Activated CD8-positive, alpha-beta memory T cell treated with anti-CD3 and anti-CD28 coated beads, Interleukin-2, amount 50 U/mL, for 4 hours (primary cell): ENCODE measurements at places on chromosomes 6 and 20.

DNA sequence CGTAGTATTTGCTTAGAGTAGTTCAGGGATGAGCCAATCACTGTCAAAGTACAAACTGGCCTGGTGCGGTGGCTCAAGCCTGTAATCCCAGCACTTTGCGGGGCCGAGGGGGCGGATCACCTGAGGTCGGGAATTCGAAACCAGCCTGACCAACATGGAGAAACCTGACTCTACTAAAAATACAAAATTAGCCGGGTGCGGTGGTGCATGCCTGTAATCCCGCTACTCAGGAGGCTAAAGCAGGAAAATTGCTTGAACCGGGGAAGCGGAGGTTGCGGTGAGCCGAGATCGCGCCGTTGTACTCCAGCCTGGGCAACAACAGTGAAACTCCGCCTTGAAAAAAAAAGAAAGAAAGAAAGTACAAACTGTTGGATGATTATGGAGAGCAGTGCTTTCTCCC lies 27.5 kb upstream of the JARID2 start:
- DNase-seq: no peak

DNA sequence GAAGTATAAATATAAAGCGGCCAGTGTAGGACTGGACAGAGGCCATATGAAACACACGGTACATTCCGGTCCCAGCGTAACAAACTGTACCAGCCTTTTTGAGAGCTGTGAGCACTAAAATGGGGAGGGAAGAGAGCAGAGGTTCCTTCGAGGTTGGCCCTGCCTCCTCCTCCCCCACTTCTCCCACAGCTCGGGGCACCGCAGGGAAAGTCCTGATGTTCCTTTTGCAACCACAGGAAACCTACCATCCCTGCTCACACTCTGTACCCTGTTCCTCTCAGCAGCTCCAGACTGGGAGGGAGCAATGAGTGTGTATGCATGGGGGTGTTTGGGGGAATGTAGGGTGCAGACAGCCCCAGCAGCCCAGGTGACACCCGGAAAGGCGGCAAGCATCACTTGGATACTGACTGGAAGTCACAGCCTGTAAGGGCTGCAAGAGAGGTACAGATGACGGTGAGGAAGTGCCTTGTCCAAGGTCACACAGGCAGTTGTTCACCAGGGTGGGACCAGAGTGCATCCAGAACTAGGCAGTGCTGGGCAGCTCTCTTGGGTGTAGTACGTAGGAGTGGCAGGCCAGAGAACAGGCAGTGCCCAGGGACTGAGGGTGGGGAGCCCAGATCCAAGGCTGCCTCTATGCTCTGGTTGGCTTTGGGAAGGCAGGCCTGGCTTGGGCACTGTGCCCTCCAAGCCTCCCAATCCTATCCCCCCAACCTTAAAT lies 11.0 kb upstream of the ARMC12 start:
- no peak for DNase-seq

GRCh38 chr6:125444006-125444923 lies 142.5 kb upstream of the HDDC2 start:
- no peak for DNase-seq

DNA sequence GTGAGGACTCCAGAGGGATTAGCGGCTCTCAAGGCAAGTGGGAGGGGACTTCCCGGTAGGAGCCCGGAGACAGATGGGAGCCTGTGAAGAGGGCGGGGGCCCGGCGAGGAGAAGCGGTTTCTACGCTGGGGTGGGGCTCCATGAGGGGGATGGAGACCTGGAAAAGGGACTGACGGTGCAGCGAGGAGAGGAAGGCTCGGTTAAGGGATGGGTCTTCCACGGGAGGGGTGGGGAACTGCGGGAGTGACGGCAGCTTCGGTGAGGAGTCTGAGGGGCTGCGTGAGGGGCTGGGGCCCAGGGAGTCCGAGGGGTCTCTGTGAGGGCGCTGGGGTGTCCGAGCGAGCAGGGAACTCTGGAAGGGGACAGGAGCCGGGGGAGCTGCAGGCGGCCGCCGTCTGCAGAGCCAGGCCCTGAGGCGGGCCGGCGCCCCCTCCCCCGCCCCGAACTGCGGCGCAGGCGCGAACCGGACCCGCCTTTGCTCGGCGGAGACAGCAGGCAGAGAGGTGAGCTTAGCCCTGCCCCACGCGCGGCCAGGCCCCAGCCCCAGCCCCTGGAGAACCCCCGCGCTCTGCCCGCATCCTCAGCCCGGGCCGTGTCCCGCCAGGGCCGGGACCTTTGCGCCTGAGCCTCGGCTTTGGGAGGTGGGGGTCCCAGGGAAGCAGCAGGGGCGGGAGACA lies at the start of gene NRSN2:
Gene NRSN2 (plus strand): TSS at position 472 of the 677 bp plus-strand sequence. CDS start 2,533 bp downstream, outside the sequence.
- peak; percentile 31 for DNase-seq

- no peak for DNase-seq
These were observed 68.5 kb upstream of the SASH1 start for GRCh38 chr6:148273962-148274752.

- DNase-seq: no peak
These were observed 70.8 kb downstream of the PYGB start for GRCh38 chr20:25318471-25319240.

DNA sequence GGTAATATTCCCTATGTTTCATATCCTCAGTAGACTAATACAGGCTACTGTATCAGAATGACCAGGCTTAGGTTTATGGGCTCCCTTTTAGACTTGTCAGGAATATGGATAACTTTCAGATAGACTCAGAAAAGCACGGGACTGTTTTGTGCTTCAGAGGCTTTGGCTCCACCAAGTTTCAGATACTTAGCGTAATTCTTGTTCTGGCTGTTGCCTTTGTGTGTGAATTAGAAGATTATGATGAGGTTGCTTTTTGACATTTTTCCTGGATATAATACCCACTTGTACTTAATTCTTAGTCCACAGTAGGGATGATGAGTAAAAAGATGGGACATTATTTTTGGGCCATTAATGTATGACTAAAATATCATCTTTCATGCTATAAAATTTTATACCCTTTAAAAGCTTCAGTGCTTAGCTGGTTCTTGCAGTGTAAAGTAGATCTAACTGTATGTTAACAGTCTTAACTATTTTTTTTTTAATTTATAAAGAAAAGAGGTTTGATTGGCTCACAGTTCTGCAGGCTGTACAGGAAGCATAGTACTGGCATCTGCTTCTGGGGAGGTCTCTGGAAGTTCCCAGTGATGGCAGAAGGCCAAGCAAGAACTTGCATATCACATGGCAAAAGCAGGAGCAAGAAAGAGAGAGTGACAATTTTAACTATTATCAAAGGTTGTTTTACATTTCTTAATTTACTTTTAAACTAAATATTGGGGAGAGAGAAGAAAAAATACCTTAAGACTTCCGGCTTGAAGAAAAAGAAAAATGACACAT lies 120.7 kb downstream of the ZFAND3 start:
- no peak for DNase-seq

DNA sequence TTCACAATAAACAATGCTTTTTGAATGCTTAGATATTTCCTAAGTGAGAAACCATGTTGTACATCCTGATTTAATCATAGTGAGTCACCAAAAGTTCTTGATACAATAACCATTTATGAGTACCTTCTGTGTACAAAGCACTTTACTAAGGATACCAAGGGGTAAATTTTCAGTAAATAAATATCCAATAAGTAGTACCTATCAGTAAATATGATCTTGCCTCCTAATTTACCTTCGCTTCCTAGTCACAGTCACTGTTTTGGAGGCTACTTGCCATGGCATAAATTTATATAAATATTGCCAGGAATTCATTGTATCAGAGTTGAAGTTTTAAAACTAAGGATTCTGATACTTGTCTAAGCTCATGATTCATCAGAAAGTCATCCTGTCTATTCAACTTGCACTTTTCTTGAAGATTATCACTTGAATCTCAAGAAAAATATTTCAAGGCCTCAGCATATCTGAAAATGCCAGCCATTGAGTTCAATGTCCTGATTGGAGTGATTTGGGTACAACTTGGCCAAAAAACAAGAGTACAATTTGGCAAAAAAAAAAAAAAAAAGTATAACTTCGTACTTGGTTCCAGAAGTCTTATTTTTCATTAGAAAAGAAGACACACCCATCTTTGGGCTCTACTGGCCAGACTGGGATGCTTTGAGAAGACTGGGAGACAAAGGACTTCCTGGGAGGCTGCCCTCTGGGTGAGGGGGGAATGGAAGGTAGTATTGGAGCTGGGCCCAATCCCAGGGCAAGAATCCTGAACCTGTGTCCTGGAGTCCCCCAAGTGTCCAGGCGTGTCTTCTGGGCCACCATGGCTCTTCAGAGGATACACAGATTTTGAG lies 32.8 kb downstream of the RAB22A start:
- DNase-seq: no peak

DNA sequence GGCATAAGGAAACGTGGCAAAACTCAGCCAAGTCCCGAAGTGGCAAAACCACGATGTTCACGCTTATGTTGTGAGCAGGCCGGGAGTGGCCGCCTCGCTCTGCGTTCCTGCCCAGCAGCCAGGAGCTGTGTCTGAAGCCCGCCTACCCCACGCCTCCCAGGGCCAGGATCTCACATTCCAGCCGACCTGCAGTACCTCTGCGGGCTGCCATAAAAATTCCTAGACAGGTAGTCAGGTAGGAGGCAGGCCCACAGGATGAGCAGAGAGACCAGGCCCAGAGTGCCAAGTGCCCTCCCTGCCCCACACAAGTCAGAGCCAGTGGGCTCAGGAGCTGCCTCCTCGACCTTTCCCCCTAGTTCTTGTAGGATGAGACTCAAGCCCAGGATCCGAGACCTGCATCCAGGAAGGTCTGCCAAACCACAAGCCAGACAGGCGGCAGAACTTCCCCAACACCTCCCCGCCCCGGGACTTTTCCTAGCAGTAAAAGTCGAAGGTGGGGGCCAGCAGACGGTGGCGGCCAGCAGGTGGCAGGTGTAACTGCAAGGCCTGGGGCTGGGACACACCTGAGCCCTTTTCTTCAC lies 16.7 kb downstream of the PMEPA1 start:
- DNase-seq: no peak

- no peak for DNase-seq
These were observed 263.5 kb downstream of the TMEM242 start for GRCh38 chr6:157059781-157060180.

DNA sequence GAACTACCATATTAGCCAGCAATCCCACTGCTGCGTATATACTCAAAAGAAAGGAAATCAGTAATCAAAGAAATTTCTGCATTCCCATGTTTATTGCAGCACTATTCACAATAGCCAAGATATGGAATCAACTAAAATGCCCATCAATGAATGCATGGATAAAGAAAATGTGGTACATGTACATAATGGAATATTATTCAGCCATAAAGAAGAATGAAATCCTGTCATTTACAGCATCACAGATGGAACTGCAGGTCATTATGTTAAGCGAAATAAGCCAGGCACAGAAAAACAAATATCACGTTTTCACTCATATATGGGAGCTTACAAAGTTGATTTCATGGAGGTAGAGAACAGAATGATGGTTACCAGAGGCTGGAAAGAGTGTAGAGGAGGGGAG lies 65.1 kb downstream of the ALDH8A1 start:
- no peak for DNase-seq

DNA sequence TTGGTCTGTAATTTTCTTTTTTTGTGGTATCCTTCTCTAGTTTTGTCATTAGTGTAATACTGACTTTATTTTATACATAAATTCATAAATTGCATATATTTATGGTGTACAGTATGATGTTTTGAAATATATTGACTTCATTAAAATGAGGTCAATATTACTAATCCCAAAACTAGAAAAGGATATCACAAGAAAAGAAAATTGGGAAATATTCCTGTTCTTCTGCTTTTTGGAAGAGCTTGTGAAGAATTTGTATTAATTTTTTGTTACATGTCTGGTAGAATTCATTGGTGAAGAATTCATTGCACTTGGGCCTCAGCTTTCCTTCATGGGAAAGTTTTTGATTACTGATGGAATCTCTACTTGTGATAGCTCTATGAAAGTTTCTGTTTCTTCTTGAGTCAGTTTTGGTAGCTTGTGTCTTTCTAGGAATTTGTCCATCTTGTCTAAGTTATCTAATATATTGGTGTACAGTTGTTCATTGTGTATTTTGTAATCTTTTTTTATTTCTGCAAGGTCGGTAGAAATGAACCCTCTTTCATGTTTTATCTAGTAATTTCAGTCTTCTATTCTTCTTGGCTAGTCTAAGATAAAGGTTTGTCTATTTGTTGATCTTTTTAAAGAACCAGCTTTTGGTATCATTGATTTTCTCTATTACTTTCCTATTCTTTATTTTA lies 11.3 kb upstream of the ZNF451 start:
- no peak for DNase-seq

GRCh38 chr20:2210646-2211552 lies 84.9 kb upstream of the TGM3 start:
- DNase-seq: no peak

- no peak for DNase-seq
These were observed 687 bp upstream of the HTR1B start for GRCh38 chr6:77463861-77464494.
